ENCODE measurements at places on chromosomes 3 and 15.

GRCh38 chr3:179591313-179591712 lies 13.1 kb downstream of the MRPL47 start:
- no peak for DNase-seq

DNA sequence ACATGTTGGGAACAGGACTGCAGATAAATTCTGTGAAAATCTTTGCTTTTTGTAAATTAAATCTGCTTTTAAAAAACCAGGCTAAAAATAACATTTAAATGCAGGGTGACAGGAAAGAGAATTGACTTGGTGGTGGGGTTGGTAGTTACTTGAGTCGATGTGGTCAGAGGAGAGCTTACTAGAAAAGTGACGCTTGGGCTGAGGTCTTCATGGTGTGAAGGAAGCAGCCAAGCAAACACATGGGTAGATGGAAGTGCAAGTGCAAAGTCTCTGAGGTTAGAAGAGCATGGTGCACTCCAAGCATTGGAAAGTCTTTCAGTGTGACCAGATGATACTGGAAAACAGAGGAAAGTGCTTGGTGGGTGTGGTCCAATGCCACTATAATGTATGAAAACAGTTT lies 86.4 kb upstream of the THBS1 start:
- DNase-seq: no peak

GRCh38 chr3:190618330-190619030 lies 104.6 kb downstream of the IL1RAP start:
- DNase-seq: peak; percentile 12

- DNase-seq: no peak
Observed at GRCh38 chr3:127835993-127836882, 13.9 kb upstream of the MGLL start.

DNA sequence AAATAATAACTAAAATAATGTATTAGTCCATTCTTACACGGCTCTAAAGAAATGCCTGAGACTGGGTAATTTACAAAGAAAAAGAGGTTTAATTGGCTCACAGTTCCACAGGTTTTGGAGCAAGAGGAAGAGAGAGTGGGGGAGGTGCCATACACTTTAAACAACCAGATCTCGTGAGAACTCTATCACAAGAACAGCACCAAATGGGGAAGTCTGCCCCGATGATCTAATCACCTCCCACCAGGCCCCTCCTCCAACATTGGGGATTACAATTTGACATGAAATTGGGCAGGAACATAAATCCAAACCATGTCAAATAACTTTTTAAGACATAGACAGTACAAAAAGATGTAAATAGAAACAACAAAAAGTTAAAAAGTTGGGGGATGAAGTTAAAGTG lies 63.2 kb downstream of the ILDR1 start:
- DNase-seq: no peak

DNA sequence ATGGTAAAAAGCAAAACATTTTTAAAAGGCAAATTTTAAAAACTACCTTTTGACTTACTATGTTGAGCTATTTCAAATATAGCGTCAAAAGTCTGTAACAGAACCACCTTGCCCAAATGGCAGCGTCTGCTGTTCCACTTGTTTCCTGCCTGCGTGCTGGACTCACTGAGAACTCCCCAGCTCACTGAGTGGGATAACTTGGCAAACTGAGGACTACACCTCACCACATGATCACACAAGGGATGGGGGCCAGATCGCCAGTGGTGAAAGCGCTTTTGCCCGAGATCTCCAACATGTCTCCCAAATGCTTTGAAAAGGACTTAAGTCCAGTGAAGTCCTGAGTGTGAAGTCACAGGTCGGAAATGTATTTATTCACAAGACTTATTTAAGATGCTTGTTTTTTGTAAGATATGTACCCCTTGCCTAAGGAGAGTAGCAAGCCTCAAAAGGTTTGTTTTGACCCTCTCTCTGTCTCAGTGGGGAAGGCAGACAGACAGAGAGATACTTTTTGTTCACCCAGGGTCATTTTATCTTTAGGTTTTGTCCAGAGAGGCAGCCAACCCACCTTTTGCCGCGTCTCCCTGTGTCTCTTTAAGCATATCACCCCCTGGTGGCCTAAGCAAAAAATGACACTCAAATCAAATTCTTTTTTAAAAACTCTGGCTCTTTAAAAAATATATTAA lies 192.6 kb downstream of the PDZRN3 start:
- no peak for DNase-seq

DNA sequence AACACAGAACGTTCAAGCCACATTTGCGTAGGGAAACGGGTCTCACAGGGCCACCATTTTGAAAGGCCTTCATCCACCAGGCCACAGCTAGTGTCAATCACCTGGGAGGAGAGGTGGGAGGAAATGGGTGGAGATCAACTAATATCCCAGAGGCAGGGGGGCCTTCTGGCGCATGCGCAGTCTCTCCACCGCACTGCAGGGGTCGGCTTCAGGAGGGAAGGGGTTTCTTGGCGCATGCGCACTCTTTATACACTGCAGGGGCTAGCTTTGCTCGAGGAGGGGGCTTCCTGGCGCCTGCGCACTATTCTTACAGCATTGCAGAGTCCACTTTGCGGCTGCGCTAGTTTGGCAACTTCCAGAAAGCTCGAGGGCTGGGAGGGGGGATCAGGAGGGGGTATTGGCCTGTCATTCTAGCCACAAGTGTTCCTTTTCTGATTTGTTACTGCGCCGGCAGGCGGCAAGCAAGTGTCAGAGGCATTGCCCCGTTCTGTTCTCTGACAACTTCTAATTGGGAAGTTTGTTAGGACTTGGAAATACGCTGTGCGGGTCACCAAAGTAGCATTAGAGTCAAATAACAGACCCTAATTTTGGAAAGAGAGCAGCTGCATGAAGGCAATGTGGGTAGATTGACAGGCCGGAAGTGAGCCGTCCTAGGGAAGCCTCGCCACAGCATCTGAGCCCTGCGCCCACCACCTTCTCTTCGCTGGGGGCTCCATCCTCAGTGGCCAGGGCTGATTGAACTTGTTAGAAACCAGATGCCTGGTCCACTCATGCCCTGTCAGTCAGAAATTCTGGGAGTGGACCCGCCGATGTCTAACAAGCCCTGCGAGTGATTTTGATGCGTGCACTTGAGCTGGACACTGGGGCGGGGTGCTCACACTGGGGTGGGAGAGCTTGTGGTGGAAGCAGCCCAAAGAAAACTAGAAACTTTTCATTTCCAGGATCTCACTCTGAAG lies 173.5 kb upstream of the NDN start:
- no peak for DNase-seq

- DNase-seq: no peak
Observed at GRCh38 chr15:79682851-79683288, 213.9 kb downstream of the MTHFS start.

GRCh38 chr3:165669504-165669903 lies 167.7 kb downstream of the BCHE start:
- DNase-seq: no peak

GRCh38 chr3:179147514-179147872 lies 664 bp upstream of the PIK3CA start:
- no peak for DNase-seq

- no peak for DNase-seq
Observed at GRCh38 chr15:88747631-88748030, 55.6 kb upstream of the ACAN start.

DNA sequence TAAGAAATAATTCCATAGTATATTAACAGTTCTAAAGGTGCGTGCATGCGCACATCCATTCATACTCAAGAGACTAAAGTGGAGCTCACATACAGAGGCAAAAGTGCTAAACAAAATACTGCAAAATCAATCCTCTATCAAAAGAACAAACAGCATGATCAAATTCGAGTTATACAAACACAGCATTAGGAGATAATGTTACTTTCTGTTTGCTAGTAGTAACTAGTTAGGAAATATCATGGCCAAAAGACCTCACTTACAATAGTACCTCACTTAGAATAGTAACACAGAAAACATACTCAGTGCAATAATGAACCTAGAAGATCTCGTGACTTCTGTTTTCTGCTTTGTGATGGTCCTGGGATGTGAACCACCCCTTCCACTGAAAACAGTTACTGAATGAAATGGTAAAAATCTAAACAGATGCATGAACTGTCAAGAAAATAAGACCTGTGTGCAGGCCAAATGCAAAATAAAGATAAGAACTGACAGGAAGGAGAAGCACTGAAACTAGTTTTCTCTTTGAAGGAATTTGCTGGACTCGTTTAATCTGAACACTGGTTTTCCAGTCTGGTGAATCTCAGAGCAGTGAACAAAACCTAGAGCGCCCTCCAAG lies 20.9 kb upstream of the CEMIP start:
- no peak for DNase-seq

- DNase-seq: no peak
Observed at GRCh38 chr3:41575724-41576123, 376.4 kb downstream of the CTNNB1 start.

DNA sequence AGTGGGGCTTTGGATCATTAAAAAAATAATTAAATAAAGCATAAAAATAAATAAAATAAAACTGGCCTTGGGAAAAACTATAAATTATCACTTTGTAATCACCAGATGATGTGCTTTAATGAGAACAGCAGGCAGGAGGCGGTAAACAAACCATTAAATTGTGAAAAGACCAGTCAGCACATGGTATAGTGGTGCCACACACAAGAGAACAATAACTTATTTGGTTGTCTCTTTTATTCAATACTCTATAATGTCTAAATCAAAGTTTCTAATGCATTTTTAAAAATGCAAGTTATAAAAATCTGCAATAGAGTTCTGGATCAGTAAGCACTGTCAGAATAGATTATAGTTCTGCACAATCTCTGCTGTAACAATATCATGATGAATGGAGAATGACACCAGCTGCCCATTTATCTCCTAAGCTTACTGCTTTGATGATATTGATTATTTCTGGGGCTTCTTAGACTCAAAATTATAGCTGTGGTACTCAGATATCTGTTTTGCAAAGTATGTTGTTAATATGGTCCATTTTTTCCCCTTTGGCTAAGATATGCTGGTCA lies 259.3 kb downstream of the NAALADL2 start:
- no peak for DNase-seq

DNA sequence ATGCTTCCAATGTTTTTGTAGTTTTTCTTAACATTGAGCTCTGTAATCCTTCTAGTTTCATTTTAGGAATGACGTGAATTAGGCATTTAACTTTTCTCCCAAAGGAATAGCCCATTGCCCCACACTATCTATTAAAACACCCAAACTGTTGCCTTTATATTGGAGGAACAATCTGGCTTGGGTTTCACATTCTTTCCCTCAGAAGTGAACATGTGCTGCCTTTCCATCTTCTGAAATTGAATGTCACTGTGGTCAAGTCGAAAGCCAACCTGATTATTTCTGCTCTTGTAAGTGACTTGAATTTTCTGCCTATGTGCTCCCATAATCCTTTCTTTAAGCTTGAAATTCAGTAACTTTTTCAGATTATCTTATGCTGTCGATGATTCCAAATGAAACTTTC lies 214.5 kb downstream of the SLC9A9 start:
- no peak for DNase-seq

- no peak for DNase-seq
Observed at GRCh38 chr3:64267721-64268604, 42.7 kb upstream of the PRICKLE2 start.

DNA sequence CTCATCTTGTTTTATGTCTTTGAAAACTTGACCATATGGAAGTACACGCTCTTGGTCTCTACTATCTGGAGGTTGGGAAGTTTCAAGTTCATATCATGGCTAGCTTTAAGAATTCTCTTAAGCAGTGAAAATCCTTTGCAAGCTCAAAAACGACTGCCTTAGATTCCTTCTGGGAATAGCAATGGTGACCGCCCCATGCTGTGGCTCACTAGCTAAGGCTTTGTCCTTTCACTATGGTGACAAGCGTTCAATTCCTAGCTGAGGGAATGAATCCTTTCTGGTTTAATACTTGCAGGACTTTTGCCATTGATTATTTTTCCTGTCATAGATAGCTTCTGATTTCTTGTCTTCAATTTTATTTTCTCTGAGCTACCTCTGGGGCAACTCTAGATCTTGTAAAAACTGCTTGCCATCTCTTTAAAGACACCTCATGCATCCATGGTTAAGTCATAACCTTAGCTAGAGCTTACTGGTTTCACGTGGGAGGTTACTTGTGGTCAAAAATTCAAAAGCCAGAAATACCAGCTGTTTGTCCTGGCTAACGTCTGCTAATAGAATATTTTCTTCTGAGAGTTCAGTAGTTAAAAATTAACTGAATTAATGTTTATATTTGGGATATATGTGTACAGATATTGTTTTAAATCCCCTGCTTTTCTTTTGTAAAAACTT lies 673.4 kb upstream of the CBLB start:
- DNase-seq: no peak

DNA sequence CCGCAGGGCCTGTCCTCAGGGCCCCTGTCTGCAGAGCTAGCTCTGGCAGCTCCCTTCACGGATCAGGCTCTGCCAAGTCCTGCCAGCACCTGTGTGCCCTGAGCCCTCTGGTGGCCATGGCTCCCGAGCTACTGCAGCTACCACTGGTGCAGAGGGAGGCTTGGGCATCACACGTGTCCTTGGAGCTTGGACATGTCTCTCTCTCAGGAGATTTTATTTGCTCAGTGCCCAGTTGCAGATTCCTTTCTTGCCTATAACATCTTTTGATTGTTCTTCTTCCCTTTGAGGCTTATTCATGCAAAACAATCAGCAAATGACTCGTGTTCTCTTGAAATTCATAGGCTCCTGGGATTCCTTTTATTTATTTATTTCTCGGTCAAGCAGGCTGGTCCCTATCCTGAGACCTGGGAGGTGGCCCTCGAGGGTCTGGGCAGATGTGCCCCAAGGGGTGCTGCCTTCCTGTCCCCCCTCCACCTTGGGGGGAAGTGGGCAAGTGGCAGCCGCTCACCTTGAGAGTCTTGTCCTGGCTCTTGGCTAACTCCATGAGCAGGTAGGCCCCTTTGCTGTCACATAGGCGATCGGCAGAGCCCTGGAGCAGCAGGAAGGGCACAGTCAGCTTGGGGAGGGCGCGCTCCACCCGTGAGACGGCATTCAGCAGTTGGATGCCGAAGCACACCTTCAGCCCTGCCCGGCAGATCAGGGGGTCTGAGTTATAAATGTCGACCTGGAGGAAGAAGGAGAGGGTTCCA lies 21.9 kb downstream of the ABTB1 start:
- no peak for DNase-seq

DNA sequence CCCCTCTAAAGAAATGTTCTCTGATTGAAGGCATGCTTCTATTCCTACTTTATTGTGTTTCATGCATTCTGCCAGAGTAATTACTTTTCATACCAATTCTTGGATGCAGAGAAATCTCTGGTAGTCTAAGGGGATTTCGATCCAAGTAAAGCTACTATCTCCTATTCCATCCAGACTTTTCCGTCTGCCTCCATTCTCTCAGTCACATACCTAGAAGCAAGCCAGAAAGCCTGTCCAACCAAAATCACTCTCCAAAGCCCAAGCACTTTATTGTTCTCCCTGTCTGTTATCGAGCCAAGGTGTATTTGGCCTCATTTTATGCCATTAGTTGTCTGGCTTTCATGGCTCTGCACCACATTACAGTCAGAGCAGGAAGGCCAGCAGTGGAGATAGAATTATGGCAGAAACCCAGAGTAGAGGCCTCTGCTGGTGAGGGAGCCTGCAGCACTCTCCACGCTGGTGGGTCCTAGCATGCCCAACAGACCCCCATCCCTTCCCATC lies 95.9 kb downstream of the SLC49A4 start:
- no peak for DNase-seq

- DNase-seq: no peak
Observed at GRCh38 chr3:108110934-108111333, 20.1 kb upstream of the CD47 start.

- DNase-seq: no peak
Observed at GRCh38 chr3:98750276-98750919, 12.7 kb upstream of the ST3GAL6 start.

GRCh38 chr15:39135989-39136388 lies 444.9 kb upstream of the THBS1 start:
- no peak for DNase-seq

Measured in naive B cell (primary cell).